ENCODE measurements at places on chromosomes 6 and 20. TPM values are rescaled to one million over a fixed set of nuclear protein-coding genes. Genes with fewer than 3 reads are reported as not detected.

The KIFC1 gene
- 123 TPM for total RNA-seq

The CCM2L gene
- total RNA-seq = not detected

DNA sequence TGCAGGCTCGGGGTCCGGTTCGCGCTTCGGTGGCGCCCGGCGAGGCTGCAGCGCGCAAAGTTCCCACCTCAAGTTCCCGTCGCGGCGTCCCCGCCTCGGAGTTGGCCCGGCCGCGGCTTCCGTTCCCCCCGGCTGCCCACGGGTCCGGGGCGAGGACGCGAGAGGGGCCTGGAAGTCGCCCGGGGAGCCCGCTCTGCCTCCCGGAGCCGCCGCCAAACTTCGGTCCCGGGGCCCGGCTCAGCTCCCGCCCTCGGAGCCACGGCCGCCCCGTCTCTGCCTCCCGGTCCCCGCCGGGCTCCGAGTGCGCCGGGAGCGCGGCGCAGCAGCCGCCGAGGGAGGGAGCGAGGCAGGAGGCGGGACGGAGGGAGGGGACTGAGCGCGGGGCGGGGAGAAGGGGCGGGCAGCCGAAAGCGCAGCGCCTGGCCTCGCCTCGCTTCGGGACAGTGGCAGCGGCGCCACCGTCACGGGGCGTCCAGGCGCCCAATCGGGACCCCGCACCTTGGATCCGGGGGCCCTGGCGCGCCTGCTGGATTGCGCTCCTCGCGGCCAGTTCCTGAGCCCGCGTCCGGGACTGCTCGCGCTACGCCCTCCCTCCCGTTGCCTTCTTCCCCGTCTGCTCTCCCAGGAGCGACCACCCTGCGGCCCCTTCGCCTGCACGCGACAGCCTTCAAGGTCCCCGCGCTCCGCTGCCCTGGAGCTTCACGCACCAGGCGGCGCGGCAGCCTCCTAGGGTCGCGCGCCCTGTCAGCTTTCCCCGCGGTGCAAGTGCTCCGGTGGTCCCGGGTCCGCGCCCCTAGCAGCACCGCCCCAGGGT lies at the start of gene KCNG1:
Gene KCNG1 (minus strand): TSS at position 305 of the 814 bp plus-strand sequence. CDS start 12,769 bp downstream, outside the sequence.
- DNase-seq = peak; percentile 90
- peak within 1 kb of the TSS; percentile 69 for H3K27ac ChIP-seq
- peaks cover 27% of the 10 kb centered on the region for H3K4me1 ChIP-seq
- H3K4me3 ChIP-seq = peak within 1 kb of the TSS; percentile 64
- no peaks in the 10 kb centered on the region for H3K27me3 ChIP-seq

GRCh38 chr6:160247457-160247883 lies 11.2 kb downstream of the SLC22A2 start:
- peaks cover 3% of the 10 kb centered on the region for H3K27me3 ChIP-seq
- no peak overlapping the region for H3K4me3 ChIP-seq
- H3K36me3 ChIP-seq = no peaks in the 10 kb centered on the region
- no peak overlapping the region for H3K27ac ChIP-seq

GRCh38 chr6:47106721-47107197 lies 64.6 kb upstream of the ADGRF1 start:
- no peak for DNase-seq
- peaks cover 9% of the 10 kb centered on the region for H3K4me1 ChIP-seq
- no peaks in the 10 kb centered on the region for H3K36me3 ChIP-seq
- H3K27ac ChIP-seq = no peak overlapping the region
- H3K4me3 ChIP-seq = no peak overlapping the region
